ENCODE measurements at places on chromosomes 16 and 17.

- no peak for DNase-seq
These were observed 9.4 kb upstream of the CPSF4L start for GRCh38 chr17:73271072-73271471.

GRCh38 chr17:19384723-19385391, 2.1 kb downstream of the MFAP4 start:
- DNase-seq, result no peak

DNA sequence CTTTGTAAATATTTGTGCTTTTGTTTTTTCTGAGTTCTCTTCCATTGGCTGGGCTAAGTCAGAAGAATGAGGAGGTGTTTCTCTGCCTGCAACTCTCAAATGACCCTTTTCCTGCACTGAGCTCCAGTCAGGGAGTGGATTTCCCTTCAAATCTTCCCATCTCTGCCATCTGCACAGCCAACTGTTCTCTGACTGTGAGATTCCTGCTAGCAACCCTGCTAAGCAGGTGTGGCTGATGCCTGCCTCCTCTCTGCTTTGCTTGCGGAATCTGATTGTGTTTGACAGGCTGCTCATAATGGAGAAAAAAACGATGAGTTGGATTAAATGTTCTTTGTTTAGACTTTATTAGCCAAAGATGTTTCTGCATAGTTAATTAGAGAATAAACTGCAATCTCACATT, 519.8 kb downstream of the TMEM114 start:
- DNase-seq, result no peak

DNA sequence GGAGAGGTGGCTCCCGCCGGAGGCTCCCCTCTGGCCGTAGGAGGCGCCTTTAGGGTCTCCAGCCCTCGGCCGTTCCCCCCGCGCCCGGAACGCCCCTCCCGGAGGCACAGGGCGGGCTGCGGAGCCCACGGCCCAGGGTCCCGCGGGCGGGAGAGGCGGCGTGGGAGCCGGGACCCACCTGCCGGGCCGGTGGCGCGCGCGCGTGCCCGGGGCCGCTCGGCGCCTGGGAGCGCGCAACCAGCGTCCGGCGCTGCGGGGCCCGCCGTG, at the start of gene MIF4GD:
MIF4GD (minus strand) TSS at position 266 of the 267 bp plus-strand sequence. CDS start 1,036 bp downstream, outside the sequence.
- no peak for DNase-seq
